RCC 7860 (cell line): ENCODE measurements at places on chromosomes 3 and 15.

GRCh38 chr3:78571486-78571885 is 1196.3 kb downstream of the ROBO1 start:
- DNase-seq = no peak

DNA sequence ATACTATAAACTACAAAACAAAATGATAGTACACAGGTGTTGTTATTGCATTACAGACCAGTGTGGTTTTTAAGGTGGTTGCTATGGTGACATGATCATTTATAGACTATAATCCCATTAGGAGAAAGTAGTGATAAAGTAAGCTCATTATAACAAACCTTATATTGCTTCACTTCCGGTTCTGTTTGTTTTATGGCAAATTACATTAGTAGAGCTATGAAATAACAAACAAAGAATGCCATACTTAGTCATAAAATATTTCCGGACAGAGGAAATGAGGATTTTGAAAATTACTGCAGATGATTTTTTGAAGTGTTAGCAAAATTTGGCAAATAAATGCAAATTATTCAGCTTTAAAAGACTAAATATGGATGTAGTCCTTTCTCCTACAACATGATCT is 640.4 kb upstream of the ARPP21 start:
- DNase-seq = no peak

DNA sequence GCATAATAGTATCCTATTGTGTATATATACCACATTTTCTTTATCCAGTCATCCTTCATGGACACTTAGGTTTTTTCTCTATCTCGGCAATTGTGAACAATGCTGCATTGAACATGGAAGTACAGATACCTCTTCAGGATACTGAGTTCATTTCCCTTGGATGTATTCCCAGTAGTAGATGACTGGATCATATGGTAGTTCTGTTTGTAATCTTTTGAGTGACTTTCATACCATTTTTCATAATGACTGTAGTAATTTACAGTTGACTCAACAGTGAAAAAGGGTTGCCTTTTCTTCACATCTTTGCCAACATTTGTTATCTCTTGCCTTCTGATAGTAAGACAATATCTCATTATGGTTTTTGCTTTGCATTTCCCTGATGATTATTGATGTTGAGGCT is 21.8 kb downstream of the MYH15 start:
- no peak for DNase-seq

DNA sequence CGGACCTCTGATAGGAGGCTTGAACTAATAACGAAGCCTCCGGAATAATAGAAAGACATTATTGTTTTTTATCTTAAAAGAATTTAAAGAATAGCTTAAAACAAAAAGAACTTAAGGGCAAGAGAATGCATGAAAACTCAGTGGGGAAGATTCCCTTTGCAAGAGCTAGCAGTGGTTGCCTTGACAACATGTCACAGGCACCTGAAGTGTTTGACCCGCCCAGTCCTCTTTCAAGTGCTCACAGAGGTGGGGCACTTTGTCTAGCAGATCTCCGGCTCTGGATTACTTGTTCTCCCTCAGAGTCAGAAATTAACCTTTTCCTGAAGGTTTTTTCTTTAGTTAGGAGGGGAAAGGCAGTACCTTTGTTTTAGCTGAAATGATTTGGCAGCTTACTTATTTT is 37.8 kb downstream of the LARS2 start:
- DNase-seq = no peak

GRCh38 chr15:80950291-80951078 is 39.1 kb downstream of the MESD start:
- no peak for DNase-seq
